ENCODE measurements at places on chromosomes 2 and 18.

DNA sequence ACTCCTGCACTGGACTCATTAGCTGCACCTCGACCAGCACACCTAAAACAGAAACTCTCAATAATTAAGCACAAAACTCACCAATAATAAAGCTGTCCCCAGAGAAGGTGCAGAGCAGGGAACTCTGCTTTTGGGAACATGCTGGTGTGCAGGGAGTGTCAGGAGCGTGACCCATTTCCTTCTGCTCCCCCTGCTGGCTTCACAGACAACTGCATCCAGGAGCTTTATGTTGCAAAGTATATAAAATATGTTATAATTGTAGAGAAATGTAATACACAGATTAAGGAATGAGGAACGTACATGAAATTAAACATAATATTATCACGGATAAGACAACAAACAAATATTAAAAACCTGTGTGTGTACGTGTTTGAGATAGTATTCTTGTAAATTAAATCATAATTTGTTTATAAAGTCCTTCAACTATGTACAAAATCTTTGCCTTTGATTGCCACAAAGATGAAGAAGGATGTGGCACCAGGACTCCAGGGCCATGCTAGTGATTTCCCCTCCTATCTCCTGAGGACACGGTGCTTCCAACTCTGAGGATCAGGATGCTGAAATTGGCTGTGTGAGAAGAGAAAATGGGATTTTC is 68.6 kb upstream of the MAL start:
- DNase-seq, result peak; percentile 16

GRCh38 chr2:11701751-11702301 is 31.8 kb upstream of the NTSR2 start:
- no peak for DNase-seq

- no peak for DNase-seq
Measured at GRCh38 chr18:36155851-36156757, 26.4 kb downstream of the ELP2 start.

DNA sequence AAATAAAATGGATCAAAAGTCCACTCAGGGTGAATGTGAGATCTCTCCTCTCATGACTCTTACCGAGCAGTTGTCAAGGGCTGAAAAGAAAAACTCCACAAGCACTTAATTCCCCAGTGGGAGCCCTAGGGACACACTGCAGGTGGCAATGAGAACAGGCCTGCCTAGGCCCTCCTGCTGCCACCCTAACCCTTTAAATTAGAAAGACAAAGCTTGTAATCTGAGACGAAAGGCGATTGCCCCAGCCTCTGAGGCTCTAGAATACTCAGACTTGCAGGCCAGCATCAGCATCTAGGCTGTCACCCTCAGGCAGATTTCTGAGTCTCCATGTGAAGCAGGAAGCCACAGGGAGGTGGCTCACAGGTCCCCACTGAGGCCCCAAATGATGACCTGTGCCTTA is 457.0 kb upstream of the MYT1L start:
- no peak for DNase-seq

DNA sequence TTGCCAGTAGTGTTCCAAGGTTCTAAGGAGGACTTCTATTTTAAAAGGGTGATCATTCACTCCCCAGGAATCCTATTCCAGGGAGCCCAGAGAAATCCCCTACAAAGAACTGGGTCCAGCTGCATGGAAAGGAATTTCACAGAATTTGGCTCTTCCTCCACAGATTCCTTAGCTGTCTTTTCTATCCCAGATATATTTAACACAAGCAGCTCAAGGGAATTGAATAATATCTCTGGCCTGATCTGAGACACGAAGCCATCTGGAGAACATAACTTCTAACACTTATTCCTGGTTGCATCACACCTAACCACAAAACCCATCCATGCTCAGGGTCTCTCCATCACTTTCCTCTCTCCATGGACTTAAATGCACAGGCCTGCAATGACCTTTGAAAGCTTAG is 306.7 kb upstream of the ACVR2A start:
- DNase-seq, result no peak

DNA sequence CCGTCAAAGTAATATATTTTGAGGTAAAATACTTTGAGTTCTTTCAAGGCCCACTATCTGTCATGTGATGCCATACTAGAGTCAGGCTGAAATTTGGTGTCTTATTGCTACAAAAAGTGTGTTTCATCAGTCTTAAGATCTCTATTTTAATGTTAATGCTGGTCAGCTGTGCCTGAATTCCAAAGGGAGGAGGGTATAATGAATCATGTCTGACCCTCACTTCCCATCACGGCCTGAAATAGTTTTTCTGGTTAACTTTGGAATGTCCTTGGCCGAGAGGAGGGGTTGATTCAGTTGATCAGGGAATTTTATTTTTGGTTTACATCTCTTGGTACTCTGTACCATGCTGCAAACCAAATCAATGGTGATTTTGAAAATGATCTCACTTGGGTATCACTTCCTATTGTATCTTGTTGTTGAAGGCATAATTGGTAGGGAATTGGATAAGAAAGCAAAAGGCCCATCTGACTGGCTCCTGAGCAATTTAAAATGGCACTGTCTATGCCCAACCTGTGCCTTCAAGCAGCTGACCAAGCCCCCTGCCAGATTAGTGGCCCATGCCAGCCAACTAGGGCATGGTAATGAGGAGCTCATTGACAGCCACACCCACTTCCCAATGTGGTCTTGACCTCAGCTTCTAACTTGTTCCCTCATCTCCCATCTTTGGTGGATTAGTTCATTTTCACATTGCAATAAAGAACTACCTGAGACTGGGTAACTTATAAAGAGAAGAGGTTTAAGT is 6.1 kb upstream of the SLC35F5 start:
- DNase-seq, result no peak

GRCh38 chr2:172454404-172455120 is 27.2 kb downstream of the ITGA6 start:
- no peak for DNase-seq

GRCh38 chr2:17590342-17590911 is 49.9 kb downstream of the VSNL1 start:
- no peak for DNase-seq

- DNase-seq, result no peak
Measured at GRCh38 chr2:9692456-9693195, 61.8 kb upstream of the YWHAQ start.

GRCh38 chr2:36734304-36734703 is 37.8 kb downstream of the VIT start:
- no peak for DNase-seq

DNA sequence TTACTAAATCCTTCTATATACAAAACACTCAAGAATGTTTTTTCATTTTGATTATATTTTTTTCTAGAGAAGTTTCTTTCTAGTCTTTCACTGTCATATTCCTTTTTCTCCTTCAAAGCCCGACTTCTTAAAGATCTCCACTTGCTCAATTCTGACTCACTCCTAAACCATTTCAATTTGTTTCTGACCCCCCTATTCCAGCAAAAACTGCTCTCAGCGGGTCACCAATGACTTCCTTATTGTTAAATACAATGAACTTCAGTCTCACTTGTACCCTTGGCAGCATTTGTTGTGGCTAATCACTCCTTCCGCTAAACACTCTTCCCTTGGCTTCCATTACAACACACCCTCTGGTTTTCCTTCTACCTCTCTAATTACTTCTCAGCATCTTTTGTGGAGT is 111.1 kb upstream of the RBBP8 start:
- no peak for DNase-seq

- DNase-seq, result no peak
Measured at GRCh38 chr2:45765728-45766254, 114.3 kb downstream of the PRKCE start.

- DNase-seq, result no peak
Measured at GRCh38 chr2:36235882-36236281, 119.7 kb upstream of the CRIM1 start.

Data from CD4-positive, alpha-beta memory T cell (primary cell).